ENCODE measurements at places on chromosomes 4 and X. TPM values are rescaled to one million over a fixed set of nuclear protein-coding genes. Genes with fewer than 3 reads are reported as not detected.

GRCh38 chr4:15469402-15470127, at the start of gene CC2D2A:
Gene CC2D2A, plus strand, starts transcription at chr4:15469882. Its CDS starts 6,051 bp downstream, at chr4:15475933.
- DNase-seq = no peak

GRCh38 chrX:8147226-8147625, 23.8 kb downstream of the VCX2 start:
- no peak for DNase-seq

DNA sequence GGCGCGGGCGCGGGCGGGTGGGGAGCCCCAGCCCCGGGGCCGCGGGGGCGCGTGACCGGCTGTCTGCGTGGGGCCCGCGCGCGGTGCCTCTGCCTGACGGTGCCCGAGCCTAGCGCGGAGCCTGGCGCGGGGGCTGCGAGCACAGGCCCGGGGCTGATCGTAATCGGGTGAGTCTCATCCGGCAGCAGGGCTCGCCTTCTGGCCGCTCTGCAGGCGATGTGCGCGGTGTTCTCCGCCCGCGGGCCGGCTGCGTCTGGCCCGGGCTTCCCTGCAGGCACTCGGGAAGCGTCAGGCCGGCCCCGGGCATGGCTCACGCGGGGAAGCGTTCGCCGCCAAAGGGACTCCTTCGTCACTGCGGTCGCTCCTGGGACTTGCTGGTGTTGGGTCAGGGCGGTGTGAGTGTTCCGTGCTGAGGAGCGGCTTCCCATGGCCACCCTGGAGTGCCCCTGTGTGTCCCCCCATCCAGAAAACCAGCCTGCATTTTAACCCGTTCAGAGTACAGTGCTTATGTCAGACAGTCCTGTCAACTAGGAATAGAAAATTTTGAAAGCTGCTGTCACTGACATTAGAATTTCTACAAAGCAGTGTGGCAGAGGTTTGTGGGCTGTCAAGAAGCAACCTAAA, 40.6 kb downstream of the FAM149A start:
- no peak for DNase-seq

DNA sequence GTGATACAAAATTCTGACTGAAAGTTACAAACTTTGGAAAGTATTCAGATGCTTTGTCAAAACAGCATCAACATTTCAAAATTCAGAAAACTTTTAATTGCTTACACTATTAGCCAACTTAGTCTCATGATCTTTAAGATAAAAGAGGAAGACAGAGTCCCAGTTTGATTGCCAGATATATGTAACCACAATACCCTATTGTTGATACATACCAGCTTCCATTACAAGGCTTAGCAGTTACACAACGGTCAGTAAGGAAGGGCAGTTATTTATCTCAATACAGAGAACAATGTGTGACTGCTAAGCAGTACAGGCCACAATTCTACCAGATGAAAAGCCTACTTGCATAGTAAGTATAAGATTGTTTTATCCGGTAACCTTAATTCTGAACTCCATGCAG, 138.4 kb downstream of the SPANXN3 start:
- no peak for DNase-seq

DNA sequence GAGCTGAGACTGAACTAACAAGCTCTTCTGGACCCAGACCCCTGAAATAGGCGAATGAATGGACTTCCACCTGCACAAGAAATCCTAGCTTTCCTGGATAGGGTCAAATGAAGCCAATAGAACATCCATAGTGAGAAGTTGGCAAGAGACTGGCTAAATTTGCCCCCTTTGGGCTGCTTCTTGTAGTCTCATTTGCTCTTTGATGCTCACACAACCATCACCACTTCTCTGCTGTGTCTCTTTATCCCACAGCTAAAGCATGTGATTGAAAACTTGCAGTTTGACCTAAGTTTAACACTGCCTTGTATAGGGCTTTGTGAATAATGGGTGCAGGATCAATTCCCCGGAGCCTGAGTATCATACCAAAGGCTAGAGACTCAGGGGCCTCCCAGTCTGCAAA, 38.2 kb downstream of the NLGN3 start:
- no peak for DNase-seq

GRCh38 chr4:163113921-163114713, 52.6 kb downstream of the NAF1 start:
- DNase-seq = no peak

- no peak for DNase-seq
Measured at GRCh38 chrX:130082244-130083106, 27.8 kb downstream of the ELF4 start.

The SSX2B gene
- total RNA-seq = not detected

DNA sequence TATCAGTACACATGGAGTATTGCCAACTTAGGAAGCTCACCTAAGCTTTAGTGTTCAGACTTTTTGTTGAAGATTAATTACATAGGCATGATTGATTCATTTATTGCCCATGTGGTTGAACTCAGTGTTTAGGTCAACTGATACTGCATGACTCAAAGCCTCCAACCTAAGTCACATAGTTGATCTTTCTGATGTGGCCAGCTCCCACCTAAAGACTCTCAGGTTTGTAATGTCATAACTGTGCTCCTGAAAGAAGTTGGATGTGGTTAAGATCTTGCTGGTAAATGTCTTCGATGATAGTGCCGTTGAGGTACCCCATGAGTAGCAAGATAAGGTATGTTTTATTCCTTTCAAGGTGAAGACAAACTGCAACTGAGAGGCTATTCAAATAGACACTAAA, 192.5 kb downstream of the EDA start:
- DNase-seq = no peak

The FAM149A gene
- 5.4 TPM for total RNA-seq

- DNase-seq = no peak
Measured at GRCh38 chr4:987624-988513, 1.0 kb downstream of the IDUA start.

DNA sequence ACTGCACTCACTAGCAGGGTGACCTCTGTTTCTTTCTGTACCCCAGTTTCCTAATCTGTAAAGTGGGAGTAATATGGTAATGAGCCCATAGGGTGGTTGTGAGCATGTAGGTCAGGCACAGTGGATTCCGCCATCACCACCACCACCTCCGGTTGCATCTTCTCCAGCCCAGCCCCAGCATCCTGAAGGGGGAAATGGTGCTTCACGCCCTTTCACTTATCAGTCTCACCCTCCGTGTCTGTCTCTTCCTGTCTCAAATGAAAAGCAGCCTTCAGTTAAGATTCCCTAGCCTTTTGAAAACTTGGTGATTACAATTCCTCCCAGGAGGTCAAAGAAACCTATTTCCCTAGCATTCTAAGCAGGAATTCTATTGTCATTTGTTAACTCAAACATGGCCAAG, 16.9 kb upstream of the XPNPEP2 start:
- no peak for DNase-seq
